ENCODE measurements at places on chromosomes 12 and 14.

DNA sequence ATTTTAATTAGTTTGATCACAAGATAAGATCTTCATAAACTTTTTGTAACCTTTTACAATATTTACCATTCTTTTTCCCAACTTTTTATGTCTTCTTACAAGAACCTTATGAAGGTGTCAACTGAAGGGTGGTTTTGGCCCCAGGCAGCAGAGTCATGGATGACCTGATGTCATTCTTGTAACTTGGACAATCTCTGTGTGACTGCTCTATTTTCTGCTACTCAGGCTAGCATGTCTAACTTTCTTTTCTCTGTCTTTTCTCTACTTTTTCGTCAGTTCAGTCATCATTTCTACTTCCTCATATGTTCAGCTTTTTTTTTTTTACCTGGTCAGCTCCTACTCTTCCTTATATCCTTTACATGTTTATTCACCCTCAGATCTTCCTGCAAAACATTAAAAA is 150.7 kb upstream of the PTPRQ start:
- DNase-seq = no peak

- DNase-seq = peak; percentile 76
These were observed 2.3 kb downstream of the PTMS start for GRCh38 chr12:6768437-6768914.

GRCh38 chr14:91300283-91300895 is 55.9 kb upstream of the GPR68 start:
- no peak for DNase-seq

DNA sequence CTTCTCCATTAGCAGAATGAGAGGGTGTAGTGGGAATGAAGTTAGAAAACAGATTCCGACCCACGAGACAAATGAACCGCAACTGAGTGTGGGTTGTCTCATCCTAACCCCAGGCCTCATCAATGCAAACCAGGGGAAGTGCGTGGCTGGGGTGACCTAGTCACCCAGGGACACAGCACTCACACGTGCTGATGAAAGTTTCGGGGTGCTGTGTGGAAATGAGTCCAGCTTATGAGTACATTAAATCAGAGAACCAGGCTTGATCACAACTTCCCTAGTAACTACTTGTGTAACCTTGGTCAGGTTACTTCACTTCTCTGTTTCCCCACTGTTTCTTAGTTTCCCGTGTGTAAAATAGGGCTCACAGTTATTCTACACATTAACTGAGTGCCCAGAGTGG is 95.4 kb upstream of the CDKN3 start:
- DNase-seq = no peak

- DNase-seq = peak; percentile 42
These were observed 75.2 kb upstream of the RPH3A start for GRCh38 chr12:112716099-112717093.

DNA sequence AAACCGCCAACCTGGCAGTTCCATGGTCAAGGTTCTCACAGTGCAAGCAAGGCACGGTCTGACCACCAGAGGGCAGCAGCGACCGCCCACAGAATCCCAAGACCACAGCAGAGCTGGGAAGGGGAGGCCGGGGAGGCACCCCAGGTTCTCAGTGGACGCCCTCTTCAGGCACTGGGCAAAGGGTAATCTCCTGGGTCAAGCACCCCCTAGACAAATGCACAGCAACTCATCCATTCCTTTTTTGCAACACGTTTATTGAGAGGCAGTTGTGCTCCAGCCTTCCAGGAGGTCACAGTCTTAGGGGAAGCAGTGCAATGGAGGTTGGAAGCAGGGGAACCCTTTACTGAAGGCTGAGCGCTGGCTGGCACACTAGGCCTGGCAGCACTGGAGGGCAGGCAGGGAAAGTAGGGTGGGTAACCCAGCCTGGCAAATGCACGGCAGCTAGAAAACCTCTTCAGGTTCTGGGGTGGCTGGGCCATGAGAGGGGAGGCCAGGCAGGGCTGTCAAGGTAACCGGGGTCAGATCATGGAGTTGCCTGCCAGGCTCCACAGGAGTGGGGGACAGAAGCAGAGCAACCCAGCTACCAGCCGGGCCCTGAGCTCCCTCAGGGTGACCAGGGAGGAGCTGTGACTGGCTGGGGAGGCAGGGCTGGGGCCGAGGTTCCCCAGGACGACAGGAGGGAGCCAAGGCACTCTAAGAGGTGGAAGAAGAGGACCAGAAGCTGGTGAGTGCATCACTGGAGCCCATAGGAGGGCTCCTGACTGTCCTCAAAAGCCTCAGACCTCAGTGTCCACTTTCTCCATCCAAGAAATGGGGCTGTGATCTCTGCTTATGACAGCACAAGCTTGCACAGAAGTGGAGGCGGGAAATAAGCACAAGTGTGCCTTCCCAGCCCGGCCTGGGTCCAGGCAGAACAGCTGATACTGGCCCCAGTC is 1.8 kb upstream of the RHOF start:
- peak; percentile 95 for DNase-seq

- DNase-seq = no peak
These were observed 121.2 kb downstream of the PRICKLE1 start for GRCh38 chr12:42468341-42468821.

DNA sequence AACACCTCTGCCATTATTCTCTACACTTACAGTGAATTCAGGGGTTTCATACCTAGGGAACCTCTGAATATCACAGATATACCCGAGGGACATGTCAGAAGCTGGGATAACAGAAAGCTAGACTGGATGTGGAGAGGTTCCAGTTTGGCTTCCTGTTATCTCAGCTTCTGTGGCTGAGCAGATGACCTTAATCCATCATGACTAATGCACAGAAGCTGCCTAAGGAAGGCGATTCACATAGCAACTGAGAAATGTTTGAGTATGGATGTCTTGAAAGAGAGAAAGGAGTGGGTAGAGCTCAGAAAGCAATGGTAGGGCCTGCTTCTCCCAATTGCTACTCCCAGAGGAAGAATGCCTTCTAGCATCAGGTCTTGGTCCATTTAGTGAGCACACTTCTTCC is 187.6 kb downstream of the RMST start:
- DNase-seq = no peak

- DNase-seq = no peak
These were observed 73.0 kb upstream of the FICD start for GRCh38 chr12:108442067-108442466.

- DNase-seq = no peak
These were observed 14.3 kb upstream of the DERA start for GRCh38 chr12:15896867-15897266.

DNA sequence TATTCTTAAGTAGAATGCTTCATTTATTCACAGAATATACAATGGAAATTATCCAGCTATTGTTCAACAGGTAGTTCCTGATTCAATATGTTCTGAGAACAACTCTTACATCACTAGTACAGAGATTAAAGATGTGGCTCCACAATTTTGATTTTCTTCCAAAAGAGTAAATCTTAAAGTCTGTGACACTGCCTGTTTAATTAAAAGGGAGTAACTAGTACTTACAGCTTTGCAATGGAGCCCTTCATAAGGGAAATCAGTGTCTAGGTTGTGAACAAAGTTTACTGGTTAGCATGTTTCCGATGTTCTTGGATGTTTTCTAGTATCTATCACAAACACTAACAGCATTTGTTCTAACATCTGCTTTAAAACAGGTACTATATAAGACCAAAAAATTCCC is 30.8 kb downstream of the MIA2 start:
- DNase-seq = no peak

DNA sequence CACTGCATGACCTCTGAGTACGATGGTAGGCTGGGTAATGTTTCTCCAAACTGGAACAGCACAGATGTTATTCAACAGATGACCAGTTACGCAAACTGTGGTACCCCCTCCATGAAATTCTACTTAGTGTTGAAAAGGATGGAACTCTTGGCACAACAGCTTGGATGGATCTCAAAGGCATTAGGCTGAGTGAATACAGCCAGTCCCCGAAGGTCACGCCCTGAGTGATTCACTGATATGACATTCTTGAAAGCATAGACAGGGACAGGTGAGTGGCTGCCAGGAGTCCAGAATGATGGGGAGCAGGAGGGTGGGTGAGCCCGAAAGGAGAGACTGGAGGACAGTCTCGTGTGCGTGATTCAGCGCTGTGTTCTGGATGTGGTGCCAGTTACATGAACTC is 187.5 kb upstream of the TMEM132C start:
- no peak for DNase-seq
